ENCODE measurements at places on chromosomes 6 and 20.

GRCh38 chr6:35343092-35343834 is 905 bp downstream of the PPARD start:
- no peak for DNase-seq

DNA sequence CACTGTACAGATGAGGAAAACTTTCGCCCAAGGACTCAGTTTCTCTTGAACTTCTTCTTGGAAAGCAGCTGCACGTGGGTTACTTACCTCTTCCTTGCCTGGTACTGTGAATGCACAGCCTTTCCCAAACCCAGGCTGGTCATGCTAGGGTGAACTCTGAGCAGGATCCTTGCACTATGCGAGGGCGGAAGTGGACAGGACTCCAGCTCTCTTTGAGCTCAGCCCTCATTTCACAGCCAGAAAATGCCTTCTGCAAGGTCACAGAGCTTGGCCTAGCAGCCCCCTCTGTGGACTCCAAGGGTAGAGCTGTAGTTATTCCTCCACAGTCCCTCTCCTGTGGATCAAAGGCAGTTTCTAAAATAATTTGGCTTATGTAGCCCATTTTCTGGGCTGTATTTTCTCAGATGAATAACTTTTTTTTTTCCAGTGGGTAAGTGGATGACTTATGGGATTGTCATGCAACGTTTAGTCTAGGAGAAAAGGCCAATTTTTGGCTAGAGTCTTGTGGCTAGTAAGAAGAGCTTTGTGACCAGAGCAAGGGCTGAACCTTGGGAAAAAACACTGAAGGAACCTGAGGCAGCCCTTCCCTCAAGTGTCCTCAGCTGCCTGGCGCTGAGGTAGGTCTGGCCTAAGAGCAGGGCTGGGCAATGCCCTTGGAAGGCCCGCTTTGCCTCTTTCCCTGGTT is 172.7 kb downstream of the SCP2D1 start:
- no peak for DNase-seq

- no peak for DNase-seq
Measured at GRCh38 chr6:85405175-85405852, 44.6 kb upstream of the NT5E start.

DNA sequence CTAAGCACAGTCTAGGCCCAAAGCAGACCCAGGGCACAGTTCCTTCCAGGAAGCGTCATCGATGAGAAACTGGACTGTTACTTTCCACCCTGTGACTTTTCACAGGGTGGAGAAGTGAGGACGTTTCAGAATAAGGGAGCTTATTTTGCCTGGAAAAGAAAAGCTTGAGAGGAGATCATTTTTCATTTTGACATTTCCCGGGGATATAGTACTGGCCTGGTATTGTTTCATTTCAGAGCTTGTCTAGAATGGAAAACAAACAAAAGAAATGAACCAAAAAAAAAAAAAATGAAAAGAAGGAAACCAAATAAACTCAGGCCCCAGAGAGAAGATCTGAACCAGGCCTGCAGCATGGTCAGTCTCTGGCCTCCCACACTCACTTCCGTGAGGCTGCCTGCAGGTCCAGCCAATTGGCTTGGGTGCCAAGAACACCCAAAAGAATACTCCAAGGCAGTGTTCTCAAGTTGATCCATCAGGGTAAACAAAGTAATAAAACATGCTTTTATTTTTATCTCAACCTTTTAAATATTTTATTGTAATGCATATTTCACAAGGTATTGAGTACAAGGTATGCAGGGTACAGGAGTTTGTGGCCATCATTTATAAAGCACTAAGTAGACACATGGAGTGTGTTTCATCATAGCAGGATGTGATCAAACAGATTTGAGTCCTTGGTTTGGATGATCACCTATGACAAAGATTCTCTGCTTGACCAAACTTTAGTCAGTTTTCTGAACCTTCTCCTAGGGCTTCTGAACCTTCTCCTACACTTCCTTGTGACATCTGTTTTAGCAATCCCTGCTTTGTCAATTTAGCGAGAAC is 176.9 kb upstream of the GGTLC1 start:
- no peak for DNase-seq

DNA sequence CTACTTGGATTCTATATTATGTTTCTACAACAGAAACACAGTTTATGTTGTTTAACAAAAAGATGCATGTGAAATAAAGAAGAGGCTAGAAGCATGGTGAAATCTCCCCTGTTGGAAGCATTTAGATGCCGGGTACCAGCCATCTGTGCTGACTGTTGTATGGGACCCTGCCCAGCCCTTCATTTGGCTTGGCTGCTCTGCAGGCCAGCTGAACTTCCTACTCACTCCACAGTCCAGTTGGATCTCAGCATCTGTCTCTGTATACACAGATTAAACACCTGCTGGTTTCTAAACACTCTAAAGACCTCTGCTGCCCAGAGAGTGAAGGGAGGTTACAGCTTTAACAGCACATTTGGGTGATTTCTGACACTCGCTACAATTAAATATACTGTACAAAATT is 228.3 kb downstream of the SLC35F1 start:
- DNase-seq = no peak

DNA sequence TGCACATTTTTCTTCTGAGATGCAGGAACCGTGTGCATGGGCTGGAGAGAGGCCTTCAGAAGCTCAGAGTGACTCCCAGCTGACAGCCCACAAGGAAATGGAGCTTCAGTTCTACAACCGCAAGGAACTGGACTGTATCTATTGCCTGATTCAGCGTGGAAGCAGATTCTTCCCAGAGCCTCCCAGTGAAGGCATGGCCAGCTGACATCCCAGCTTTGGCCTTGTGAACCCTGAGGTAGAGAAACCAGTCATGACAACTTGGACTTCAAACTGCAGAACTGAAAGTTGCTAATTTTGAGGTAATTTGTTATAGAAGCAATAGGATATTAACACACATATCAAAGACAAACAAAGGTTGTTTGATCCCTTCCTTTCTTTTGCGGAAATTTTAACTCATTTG is 94.3 kb upstream of the NOX3 start:
- DNase-seq = no peak
